ENCODE measurements at places on chromosomes 5 and 9. TPM values are rescaled to one million over a fixed set of nuclear protein-coding genes. Genes with fewer than 3 reads are reported as not detected.

The ADRB2 gene
- total RNA-seq: 5.1 TPM

The HAVCR1 gene
- total RNA-seq: not detected

The CDH12 gene
- not detected for total RNA-seq

The SLC1A1 gene
- total RNA-seq: 3.1 TPM

The THOC3 gene
- 9.7 TPM for total RNA-seq

The ARID3C gene
- not detected for total RNA-seq

The ARSK gene
- total RNA-seq: 3.7 TPM

The CLIC3 gene
- 1.6 TPM for total RNA-seq

The NTNG2 gene
- 1.9 TPM for total RNA-seq

DNA sequence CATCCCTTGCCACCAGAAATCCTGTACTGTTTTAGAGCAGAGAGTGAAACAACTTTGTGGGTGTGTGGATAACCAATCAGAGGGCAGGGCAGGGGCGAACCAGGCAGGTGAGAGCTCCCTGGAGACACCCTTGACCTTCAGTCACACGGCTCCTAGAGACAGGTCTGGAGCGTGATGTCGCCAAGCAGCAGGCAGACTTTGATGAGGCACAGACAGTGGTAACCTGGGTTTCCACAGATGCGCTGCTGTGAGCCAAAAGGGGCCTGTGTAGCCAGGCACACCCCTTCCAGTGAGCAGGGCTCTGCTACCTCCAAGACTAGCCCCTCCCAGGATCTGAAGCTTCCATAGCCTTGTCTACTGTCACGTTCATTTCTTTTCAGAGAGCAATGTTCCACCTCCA is 317.8 kb upstream of the ADCY2 start:
- H3K27me3 ChIP-seq: peaks cover 37% of the 10 kb centered on the region
- no peak overlapping the region for H3K27ac ChIP-seq
- no peaks in the 10 kb centered on the region for H3K36me3 ChIP-seq
- no peak for DNase-seq
- no peaks in the 10 kb centered on the region for H3K4me1 ChIP-seq

GRCh38 chr5:144453753-144454152 is 283.1 kb downstream of the KCTD16 start:
- H3K4me1 ChIP-seq: no peaks in the 10 kb centered on the region
- no peak overlapping the region for H3K27ac ChIP-seq
- H3K4me3 ChIP-seq: no peak overlapping the region
- no peaks in the 10 kb centered on the region for H3K36me3 ChIP-seq
- DNase-seq: no peak

DNA sequence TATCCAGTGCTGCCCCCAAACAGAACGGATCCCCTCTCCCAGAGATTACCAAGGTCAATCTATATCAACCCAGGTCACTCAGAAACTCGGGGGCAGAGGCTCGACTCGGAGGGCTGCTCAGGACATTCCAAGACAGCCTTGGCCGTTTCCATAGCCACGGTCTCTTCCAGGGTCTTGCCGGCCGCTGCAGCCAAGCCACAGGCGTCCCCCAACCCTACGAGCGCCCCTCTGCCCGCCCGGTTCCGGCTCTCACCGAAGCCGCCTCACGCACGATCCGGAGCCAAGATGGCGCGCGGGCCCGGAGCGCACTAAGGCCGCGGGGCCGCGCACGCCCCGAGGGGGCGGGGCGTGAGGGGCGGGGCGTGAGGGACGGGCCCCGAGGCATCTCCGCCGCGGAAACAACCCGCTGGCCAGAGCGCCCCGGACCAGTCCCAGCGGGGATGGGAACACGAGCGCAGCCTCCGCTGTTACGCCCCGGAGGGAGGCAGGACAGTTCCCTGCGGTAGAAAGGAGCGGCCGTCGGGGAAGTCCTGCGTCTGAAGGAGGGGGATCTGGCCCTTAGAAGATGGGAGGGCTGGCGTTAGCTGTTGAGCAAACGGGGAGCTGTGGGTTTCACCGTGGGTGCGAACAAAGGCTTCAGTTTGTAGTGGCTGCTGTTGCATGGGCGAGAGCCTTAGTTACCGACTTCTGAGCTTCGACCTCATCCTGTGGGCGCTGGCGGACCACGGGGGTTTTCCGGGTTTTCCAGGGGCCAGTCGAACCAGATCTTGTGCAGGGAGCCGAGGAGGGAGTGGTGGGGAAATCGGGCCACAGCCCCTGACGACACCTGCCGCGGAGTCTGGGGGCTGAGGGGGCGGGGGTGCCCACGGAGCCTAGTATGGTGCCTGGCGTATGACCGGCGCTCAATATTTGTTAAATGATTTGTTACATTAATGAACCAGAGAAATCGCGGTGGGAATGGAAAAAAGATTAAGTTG is at the start of gene RPP25L:
Gene RPP25L, minus strand, starts transcription at position 287 of the 977 bp plus-strand sequence. CDS start 801 bp downstream, outside the sequence.
- peaks cover 37% of the 10 kb centered on the region for H3K36me3 ChIP-seq
- H3K4me1 ChIP-seq: peaks cover 33% of the 10 kb centered on the region
- H3K4me3 ChIP-seq: peak within 1 kb of the TSS; percentile 89
- peak; percentile 87 for DNase-seq

- H3K4me3 ChIP-seq: no peak overlapping the region
- peaks cover 31% of the 10 kb centered on the region for H3K4me1 ChIP-seq
- DNase-seq: no peak
- no peak overlapping the region for H3K27ac ChIP-seq
- no peaks in the 10 kb centered on the region for H3K36me3 ChIP-seq
- no peaks in the 10 kb centered on the region for H3K27me3 ChIP-seq
Measured at GRCh38 chr9:84229191-84229590, 111.4 kb downstream of the SLC28A3 start.

GRCh38 chr5:68873198-68873597 is 220.6 kb upstream of the SLC30A5 start:
- H3K27ac ChIP-seq: no peak overlapping the region
- no peaks in the 10 kb centered on the region for H3K27me3 ChIP-seq
- H3K36me3 ChIP-seq: no peaks in the 10 kb centered on the region
- no peaks in the 10 kb centered on the region for H3K4me1 ChIP-seq
- H3K4me3 ChIP-seq: no peak overlapping the region
- DNase-seq: no peak

DNA sequence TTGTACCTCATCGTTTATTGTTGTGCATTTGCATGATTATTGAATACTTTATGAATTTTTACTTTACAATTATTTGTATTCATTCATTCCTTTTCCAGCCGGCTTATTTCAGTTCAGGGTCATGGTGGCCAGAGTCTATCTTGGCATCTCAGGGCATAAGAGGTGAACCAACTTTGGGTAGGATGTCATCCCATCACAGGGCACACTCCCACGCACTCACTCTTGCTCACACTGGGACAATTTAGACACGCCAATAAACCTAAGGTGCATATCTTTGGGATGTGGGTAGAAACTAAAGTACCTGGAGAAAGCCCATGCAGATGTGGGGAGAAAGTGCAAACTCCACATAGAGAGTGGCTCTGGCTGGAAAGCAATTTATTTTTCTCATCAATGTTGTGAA is 158.1 kb upstream of the MAST4 start:
- DNase-seq: no peak
- H3K27ac ChIP-seq: peak overlapping the region; percentile 85
- H3K36me3 ChIP-seq: no peaks in the 10 kb centered on the region
- peak overlapping the region; percentile 60 for H3K4me3 ChIP-seq
- H3K27me3 ChIP-seq: no peaks in the 10 kb centered on the region
- peaks cover 36% of the 10 kb centered on the region for H3K4me1 ChIP-seq

DNA sequence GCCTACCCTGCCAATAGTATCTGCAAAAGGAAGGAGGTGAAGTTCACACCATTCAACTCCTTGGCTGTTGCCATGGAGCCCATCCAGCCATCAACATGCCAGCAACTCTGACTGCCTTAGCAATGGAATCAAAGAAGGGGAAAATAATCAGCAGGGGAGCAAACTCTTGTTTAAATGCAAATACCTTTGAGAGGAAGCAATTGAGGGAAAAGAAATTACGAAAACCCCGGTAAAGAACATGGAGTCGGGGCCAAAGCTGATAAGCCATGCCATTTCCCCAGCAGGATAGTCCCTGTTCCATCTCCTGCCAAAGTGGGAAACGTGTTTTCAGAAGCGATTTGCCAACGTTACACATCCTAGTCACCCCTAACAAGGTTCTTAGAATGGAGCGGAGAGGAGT is 69.0 kb downstream of the MFAP3 start:
- DNase-seq: no peak
- H3K36me3 ChIP-seq: no peaks in the 10 kb centered on the region
- H3K27me3 ChIP-seq: no peaks in the 10 kb centered on the region
- peaks cover 9% of the 10 kb centered on the region for H3K4me1 ChIP-seq

DNA sequence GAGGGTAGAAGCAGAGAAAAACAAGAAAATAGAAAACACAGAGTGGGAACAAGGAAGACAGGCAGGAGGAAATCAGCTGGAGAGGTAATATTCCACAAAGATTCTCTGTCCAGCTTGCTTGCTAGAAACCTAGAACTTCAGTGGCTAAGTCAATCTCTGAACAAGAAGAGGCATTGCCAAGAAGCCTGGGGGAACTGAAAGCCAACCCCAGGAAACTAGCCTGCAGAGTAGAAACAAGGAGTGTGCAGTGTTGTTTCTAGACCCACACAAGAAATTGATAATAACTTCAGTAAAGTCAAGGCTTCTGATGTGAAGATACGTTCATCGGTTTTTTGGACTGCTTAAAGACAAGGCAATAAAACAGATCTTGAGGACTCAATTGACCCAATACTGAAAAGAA is 234.5 kb upstream of the MAP3K1 start:
- H3K27ac ChIP-seq: no peak overlapping the region
- peaks cover 10% of the 10 kb centered on the region for H3K4me1 ChIP-seq
- no peaks in the 10 kb centered on the region for H3K27me3 ChIP-seq
- H3K36me3 ChIP-seq: no peaks in the 10 kb centered on the region
- no peak for DNase-seq

DNA sequence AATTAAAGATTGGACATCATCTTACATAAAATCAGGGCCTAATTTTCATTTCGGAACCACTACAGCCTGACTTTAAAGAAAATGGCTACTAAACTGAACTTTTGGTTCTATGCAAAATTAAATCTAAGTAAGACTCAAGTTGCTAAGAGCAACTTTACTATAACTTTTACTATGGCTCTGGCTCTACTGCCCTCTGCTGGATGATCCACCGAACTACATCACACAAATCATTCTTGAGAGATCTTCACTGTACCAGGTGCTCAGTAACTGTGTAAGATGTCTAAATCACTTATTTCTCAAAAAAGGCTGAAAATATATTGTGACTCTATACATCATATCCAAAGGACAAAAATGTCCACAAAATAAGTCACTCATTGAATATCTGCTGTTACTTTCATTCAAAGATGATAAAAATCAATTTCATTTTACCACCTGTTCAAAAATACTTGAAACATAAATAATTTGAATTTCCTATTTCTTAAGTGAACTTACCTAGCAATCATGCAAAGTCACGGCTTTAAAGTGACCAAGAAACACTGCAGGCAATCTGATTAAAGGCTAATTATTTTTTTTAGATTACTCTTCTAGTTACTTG is 13.5 kb downstream of the MOCS2 start:
- H3K27me3 ChIP-seq: no peaks in the 10 kb centered on the region
- DNase-seq: peak; percentile 18
- H3K4me3 ChIP-seq: no peak overlapping the region

GRCh38 chr9:105295986-105296385 is 51.5 kb downstream of the SLC44A1 start:
- H3K4me1 ChIP-seq: peaks cover 57% of the 10 kb centered on the region
- H3K4me3 ChIP-seq: no peak overlapping the region
- no peak for DNase-seq

- H3K36me3 ChIP-seq: no peaks in the 10 kb centered on the region
- H3K27me3 ChIP-seq: peaks cover 19% of the 10 kb centered on the region
- H3K27ac ChIP-seq: no peak overlapping the region
- H3K4me3 ChIP-seq: no peak overlapping the region
Measured at GRCh38 chr5:126752081-126752785, 24.7 kb upstream of the LMNB1 start.

DNA sequence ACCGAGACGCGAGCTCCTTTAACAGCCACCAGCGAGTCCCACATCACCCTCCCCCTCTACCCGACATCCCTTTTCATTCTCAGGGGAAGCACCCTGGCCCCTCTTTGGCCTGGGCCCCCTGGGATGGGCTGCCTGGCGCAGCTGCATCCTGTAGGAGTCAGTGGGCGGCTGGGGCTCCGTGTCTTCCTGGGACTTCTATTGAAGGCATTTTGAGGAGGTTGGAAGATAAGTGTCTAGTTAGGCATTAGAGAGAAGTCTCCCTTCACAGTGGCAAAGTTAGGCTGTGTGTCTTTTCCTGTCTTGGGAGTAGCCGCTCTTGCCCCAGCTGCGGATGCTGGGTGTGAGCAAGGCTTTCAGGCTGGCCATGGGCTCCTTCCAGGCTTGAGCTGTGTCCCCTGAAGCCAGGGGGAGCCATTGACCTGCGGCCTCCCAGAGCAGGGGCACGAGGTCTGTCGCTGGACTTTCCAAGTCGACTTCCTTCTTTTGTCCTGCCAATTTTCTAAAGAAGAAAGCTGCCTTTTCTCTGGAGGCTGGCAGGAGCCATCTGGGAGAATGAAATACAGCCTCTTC is 18.6 kb upstream of the NKD2 start:
- peak overlapping the region; percentile 86 for H3K27ac ChIP-seq
- DNase-seq: peak; percentile 78

DNA sequence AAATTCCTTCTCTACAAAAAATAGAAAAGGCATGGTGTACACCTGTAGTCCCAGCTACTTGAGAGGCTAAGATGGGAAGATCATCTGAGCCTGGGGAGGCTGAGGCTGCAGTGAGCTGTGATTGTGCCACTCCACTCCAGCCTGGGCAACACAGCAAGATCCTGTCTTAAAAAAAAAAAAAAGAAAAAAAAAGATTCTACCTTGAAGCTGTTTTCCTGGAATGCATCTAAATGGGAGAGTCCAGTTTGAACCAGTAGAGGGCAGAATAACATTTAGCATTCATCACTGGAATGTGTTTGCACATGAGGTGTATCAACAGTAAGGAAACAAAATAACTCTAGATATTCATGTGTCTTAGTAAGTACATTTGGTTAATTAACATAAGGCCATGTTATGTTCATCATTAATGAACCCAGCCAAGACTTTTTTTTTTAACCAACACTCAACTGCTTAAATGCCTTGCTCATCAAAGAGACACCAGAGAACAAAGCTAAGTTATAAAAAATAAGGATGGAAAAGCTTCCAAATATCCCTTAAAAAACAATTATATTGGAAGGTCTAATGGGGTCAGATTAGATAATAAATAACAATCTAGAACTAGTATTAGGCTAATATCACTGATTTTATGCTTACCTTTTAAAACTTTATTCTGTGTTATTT is 16.1 kb downstream of the IFNE start:
- H3K36me3 ChIP-seq: no peaks in the 10 kb centered on the region
- H3K4me1 ChIP-seq: no peaks in the 10 kb centered on the region

GRCh38 chr5:96984506-96985192 is 48.8 kb downstream of the LNPEP start:
- H3K36me3 ChIP-seq: peaks cover 51% of the 10 kb centered on the region
- DNase-seq: no peak
- H3K4me3 ChIP-seq: no peak overlapping the region
- H3K4me1 ChIP-seq: peaks cover 17% of the 10 kb centered on the region

- no peak for DNase-seq
- H3K27me3 ChIP-seq: peaks cover 87% of the 10 kb centered on the region
- H3K27ac ChIP-seq: no peak overlapping the region
Measured at GRCh38 chr5:7755958-7756357, 95.0 kb downstream of the CFAP90 start.

GRCh38 chr9:17531642-17532254 is 47.1 kb upstream of the SH3GL2 start:
- no peaks in the 10 kb centered on the region for H3K4me1 ChIP-seq
- no peaks in the 10 kb centered on the region for H3K36me3 ChIP-seq
- no peak for DNase-seq
- no peak overlapping the region for H3K27ac ChIP-seq
- no peak overlapping the region for H3K4me3 ChIP-seq
- H3K27me3 ChIP-seq: peaks cover 12% of the 10 kb centered on the region
